ENCODE measurements at places on chromosomes 16 and 17.

- DNase-seq = no peak
Measured at GRCh38 chr17:46780003-46780373, 38.5 kb downstream of the WNT3 start.

- no peak for DNase-seq
Measured at GRCh38 chr16:17166095-17166494, 304.7 kb downstream of the XYLT1 start.

DNA sequence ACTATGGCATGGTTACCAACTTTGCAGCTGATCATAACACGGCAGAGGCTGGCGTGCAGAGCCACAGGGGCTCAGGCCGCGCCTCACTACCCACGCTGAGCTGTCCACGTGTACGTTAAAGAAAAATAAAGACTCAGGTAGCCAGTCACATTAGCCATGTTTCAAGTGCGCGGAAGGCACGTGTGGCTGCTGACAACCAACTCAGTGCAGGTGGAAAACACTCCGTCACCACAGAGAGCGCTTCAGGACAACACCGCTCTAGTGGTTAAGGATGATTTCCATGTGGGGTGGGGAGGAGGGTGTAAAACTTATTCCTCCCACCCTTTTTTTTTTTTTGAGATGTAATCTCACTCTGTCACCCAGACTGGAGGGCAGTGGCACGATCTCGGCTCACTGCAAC is 33.8 kb downstream of the ZCCHC14 start:
- no peak for DNase-seq

- DNase-seq = no peak
Measured at GRCh38 chr17:48625495-48626244, 488 bp downstream of the HOXB9 start.

DNA sequence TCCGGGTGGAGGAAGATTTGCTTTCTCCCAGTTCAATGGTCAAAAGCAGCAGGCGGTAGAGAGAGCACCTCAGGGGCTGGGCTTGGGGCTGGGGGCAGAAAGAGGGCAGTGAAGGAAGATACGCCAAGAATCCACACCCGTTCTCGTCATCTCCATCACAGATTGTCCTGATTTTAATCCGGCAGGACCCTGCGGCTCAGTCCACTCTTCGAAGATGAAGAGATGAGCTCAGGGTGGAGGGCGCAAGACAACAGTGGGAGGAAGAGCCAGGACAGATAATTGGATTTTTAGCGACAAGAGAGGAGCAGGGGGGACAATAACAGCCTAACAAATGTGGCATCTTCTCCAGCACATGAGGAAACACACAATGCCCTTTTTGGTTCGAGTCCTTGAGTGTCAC is 165.9 kb downstream of the SDK2 start:
- DNase-seq = no peak

DNA sequence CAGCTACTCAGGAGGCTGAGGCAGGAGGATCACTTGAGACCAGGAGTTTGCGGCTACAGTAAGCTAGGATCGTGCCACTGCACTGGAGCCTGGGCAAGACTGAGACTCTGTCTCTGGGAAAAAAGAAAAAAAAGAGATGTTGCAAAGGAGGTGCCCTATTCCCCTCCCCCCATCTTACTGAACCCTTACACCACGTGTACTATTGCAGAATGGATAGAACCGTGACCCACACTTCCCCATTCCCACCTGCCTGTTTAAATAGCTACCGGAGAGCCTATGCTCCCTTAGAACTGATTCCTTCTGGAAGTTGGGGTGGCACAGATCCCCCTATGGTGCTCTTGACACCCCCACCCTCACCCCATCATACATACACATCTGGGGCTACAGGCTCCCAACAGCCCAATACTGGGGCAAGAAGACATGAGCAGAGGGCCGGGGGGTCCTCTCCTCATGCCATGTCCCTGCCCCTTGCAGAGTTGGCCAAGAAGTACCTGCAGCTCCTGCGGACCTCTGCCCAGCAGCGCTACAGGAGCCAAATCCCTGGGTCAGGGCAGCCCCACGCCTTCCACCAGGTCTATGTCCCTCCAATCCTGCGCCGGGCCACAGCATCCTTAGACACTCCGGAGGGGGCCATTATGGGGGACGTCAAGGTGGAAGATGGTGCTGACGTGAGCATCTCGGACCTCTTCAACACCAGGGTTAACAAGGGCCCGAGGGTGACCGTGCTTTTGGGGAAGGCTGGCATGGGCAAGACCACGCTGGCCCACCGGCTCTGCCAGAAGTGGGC is 35.7 kb downstream of the NLRC5 start:
- DNase-seq = no peak

DNA sequence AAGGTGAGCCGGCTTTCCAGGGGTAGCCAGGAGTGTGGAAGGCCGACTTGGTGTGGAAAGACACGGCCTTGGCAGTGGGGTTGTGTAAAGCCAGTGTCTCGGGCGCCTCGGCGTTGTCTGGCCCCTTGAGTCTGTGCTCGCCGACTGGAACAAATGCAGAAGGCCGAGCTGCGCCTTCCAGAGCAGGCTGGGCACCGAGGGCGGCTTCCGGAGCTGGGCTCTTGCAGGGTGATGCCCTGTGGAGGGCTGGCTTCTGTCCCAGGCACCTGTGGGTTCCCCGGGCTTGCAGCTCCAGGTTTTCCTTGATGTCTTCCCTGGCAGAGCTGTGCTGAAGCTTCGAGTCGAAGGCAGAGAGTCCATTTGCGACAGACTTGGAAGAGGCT is 8.0 kb downstream of the ZNF750 start:
- DNase-seq = no peak

DNA sequence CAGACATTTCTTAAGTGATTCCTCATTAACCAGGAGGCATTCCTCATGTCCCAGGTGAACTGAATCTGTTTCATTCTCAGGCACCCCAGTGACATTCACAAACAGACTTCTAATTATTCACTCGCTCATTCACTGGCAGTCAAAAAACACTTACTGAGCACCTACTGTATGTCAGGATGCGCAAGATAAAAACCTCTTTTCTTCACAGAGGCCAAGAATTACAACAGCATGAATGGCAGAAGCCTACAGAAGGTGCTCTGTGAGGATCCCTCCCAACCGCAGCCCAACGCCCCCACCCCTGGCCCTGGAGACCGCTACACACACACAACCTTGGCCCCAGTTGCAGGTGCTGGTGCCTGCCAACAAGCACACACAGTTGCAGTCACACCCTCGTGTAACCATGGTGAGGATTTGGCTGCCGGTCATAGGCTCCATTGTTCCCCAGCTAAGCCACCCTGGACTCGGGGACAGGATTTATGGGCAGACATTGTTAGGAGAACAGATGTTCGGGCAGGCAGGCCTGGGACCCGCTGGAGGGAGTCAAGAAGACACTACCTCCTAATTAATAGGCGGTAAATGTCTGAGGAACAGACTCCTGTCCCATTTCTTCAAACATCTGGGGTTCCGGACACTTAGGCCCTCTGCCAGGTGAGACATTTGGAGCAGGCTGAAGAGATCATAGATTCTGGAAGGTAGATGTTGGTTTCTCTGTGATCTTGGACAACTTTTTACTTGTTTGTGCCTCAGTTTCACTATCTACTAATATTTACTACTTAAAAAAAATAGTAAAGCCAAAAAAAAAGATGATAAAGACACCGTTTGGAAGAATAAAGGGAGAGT is 43.2 kb downstream of the CUEDC1 start:
- no peak for DNase-seq

DNA sequence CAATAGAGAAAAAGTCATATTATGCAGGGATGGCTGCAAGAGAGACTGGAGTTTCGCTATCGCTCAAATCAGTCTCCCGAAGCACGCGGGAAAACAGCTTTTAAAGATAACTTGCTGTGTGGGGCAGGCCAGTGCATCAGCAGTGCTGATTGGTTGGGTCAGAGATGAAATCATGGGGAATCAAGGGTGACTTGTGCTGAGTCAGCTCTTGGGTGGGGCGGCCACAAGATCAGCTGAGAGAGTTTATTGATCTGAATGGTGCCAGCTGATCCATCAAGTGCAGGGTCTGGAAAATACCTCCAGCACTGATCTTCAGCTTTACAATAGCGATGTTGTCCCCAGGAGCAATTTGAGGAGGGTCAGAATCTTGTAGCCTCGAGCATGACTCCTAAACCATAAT is 430.5 kb downstream of the RBFOX1 start:
- no peak for DNase-seq

- no peak for DNase-seq
Measured at GRCh38 chr17:59542960-59543635, 22.3 kb upstream of the DHX40 start.

DNA sequence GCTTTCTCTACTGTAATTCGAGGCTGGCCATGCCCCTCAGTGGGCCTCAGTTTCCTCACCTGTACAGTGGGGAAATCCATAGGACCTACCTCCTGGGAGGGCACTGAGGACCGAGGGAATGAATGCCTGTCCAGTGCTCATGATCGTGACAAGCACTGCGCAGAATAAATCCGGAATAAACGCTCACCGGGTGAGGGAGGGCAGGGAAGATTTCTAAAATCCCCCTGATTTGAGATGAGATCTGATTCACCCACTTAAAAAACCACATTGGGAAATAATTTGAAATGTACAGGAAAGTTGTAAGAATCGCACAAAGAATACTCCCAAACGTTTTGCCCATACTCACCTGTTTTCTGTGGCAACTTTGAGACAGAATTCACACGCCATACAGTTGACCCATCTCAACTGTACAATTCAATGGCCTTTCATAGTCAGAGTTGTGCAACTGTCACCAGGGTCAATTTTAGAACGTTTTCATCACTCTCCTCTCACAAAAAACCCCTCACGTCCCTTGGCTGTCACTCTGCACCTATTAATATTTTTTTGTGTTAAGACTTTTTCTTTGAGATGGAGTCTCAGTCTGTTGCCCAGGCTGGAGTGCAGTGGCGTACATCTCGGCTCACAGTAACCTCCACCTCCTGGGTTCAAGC is 49.8 kb downstream of the IRF8 start:
- no peak for DNase-seq

DNA sequence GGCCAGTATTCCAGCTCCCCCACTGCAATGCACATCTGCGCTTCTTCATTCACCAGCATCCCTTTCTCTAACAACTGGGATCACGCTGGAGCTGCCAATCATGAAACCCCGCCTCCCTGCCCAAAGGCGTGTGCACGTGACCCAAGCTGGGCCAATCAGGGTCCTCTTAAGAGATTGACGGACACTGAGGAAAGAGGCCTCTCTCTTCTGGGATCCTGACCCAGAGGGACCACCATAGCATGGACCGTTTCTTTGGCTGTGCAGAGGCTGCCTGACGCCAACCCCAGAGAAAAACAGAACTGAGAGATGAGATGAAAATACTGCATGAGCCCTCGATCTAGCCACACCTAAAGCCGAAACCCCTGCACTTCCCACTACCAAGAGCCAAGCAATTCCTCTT is 32.0 kb downstream of the COTL1 start:
- DNase-seq = peak; percentile 38

- DNase-seq = no peak
Measured at GRCh38 chr16:88865310-88865709, 1.1 kb downstream of the PABPN1L start.
